ENCODE measurements at places on chromosomes 11 and 22. TPM values are rescaled to one million over a fixed set of nuclear protein-coding genes. Genes with fewer than 3 reads are reported as not detected.

The TMPRSS5 gene
- 0.54 TPM for total RNA-seq

The PKNOX2 gene
- total RNA-seq, result 6.4 TPM

The TAGLN gene
- total RNA-seq, result 9.5 TPM

The MIAT gene
- total RNA-seq, result 194 TPM

The SEZ6L gene
- total RNA-seq, result 96.7 TPM

GRCh38 chr11:119934267-119934666 lies 203.6 kb downstream of the TRIM29 start:
- no peak for DNase-seq

DNA sequence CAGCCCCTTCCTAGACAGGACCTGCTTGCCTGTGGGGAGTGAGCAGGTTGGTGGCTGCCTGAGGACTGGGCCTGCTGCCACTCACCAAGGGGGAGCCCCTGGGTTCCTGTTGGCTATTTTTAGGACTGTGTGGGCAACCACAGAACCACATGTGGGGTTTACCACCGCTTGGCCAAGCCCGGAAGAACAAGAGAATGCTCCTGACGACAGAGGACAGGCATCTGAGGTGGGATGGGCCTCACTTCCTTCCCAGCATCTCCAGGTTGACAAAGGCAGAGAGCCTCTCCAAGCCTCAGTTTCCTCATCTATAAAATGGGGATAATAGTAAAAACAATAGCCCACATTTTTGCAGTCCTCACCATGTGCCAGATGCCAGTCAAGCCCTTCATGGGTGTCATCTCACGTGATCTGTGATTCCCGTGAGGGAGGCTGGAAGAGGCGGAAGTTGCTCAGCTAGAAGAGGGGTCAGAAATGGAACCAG lies 43.6 kb downstream of the LRRC32 start:
- no peak for DNase-seq

- no peak for DNase-seq
These were observed 69.8 kb downstream of the TRIM29 start for GRCh38 chr11:120068114-120068573.

DNA sequence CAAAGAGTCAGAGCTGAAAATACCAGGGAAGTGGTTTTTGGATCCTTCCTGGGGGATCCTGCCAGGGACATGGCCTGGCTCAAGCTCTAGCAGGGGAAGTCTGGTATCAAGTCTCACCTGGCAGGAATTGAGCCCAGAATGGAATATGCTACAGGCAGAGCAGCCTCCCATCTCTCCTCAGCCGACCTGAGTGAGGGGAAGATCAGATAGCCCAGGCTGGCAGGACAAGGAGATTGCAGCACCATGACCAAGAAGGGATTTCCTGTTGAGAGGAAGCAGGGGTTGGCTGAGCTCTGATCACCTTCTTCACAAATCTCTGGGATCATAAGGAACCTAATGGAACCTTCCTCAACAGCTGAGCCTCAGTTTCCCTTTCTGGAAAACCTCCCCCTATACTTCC lies 13.0 kb downstream of the OAF start:
- no peak for DNase-seq

GRCh38 chr22:41273128-41273527 lies 12.9 kb downstream of the RANGAP1 start:
- DNase-seq, result no peak

GRCh38 chr11:64224151-64224890 lies 1.7 kb downstream of the TRPT1 start:
- no peak for DNase-seq

DNA sequence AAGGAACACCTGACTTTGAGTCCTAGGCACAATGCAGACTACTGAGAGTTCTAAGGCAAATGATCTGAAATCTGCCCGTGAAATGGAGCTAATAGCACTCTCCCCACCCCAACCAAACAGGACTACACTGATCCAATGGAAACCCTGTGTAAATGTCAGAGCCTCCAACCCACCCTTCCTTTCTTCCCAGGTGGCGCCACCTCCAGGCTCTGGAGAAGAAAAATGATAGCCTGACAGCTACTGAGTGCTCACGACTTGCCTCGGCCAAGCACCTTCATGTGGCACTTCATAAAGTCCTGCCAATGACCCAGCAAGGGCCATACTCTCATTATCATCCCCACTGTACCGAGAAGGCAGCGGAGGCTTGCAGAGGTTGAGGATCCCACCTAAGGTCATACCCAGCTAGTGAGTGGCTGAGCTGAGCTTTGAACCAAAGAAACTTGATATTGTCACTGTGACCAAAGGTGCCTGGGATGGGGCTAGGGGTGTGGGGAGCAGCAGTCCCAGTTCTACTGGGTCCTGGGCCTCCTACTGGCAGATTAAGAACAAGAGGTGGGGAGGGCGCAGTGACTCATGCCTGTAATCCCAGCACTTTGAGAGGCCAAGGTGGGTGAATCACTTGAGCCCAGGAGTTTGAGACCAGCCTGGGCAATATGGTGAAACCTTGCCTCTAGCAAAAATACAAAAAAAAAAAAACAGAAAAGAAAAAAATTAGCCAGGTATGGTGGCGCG lies 20.5 kb downstream of the TST start:
- DNase-seq, result no peak

GRCh38 chr11:78809931-78810541 lies 235.4 kb upstream of the NARS2 start:
- DNase-seq, result no peak

DNA sequence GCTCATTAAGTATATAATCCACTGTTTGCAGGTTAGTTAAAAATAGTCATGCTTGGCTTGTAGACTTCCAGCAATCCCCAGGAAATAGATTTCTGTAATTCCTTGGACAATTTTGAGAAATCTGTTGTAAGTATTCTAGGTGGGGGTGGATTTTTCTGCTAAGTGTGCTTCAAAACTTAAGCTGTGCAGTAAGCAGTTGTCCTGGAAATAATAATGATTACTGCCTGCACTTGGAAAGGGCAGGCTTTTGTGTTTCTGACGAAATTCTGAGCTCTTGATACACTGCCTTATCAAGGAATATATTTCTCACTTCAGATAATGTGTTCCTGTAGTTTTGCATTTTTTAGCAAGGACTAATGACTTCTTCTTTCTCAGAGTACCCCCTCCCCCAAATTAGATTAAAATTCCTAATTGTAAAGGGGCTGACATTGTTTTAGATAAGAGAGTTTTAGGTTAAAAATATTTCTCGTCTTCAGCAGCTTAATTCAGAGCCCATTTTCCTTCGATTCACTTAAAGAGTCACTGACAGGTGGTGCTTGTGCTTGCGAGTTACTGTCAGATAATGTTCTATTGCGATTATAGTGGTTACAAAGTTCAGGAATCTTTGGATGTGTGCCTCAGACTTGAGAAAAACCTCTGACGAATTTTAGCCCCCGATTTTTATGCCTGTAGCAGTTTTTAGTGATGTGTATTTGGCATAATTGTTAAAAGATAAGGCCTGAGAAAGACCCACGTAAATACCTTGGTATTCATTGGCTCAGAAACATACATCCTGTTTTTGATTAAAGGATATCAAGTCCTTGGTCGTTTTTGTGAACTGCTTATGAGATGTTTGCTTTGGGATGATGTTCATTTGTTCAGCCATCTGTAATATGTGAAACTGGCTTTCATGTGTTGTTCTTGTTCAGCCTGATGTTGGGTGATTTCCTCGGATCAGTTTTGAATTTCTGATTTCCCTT lies 120.5 kb downstream of the HIPK3 start:
- no peak for DNase-seq

DNA sequence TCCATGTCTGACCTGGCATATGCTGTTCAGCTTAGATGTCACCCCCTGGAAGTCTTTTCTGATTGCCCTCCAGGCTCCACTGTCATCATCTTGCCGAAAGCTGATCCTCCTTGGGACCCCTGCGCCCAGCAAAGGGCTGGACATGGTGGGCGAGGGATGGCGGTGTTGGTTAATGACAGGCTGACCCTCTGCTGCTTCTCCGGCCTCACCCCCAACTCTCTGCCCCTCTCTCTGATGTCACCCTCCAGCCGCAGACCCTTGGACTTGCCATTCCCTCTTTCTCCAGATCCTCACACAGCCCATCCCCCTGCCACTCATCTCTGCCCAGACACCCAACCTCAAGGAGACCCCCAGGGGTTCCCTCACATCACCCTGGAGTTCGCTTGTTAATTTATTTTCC lies 2.3 kb downstream of the EHBP1L1 start:
- no peak for DNase-seq

DNA sequence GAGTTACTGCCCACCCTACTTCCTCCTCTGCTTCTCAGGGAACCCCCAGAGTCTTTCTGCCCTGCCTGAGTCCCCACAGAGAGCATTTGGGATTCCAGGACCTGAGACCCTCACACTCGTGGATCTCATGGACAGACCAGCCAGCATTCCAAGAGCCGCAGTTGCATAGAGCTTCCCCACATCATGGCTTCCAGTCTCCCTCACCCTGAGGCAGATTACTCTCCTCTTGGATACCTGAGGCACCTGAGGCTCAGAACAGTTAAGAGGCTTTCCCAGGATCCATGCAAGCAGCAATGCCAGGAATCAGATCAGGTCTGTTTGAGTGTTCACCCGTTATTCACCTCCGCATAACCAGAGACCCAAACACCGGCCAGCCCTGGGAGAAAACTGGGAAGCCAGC lies 102.2 kb downstream of the TRIM29 start:
- DNase-seq, result no peak

DNA sequence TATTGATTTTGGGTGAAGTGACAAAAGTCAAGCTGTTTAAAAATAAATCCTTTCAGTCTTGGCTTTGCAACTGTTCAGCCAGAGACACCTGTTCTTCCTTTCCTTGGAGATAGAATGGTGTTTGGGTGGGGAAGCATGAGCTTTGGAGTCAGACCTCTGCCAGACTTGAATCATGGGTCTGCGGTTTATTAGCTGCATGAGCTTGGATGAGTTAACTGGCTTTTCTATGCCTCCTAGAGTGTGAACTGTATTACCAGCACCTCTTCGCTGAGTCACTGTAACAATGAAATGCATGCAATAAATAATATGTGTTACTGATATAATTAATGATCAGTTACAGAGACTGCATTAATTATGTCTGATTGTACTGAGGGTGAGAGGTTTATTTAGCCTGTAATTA lies 13.5 kb upstream of the MYEOV start:
- DNase-seq, result no peak

DNA sequence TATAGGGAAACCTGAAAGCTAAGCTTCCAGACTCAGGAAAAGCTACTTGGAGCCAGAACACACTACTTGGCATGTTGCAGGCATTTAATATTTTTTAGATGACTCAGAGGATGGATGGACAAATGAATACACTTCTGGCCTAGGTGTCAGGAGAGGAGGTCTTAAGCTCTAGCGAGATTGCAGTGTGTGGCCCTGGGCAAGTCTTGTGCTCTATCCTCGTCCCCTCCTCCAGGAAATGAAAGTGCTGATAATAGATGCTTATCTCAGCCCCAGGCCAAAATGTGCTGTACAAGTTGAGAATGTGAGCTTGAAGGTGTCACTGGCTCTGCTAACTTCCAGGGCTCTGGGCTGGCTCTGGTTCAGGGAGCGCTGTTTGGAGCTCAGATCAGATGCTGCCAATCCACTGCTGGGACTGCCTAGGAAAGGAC lies 136.3 kb downstream of the PKNOX2 start:
- no peak for DNase-seq

DNA sequence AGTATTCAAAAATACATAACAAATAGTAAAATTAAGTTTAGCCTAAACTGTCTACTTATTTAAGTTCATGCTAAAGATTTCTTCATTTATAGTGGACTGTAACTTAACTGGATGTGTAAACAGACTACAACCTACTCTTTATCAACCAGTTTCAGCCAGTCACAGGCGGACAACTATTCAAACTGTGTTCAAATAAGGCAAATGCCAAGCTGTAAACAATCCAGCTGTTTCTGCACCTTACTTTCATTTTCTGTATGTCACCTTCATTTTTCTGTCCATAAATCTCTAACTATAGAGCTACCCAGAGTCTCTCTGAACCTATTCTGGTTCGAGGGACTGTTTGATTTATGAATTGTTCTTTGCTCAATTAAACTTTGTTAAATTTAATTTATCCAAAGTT lies 992.8 kb downstream of the DLG2 start:
- no peak for DNase-seq

DNA sequence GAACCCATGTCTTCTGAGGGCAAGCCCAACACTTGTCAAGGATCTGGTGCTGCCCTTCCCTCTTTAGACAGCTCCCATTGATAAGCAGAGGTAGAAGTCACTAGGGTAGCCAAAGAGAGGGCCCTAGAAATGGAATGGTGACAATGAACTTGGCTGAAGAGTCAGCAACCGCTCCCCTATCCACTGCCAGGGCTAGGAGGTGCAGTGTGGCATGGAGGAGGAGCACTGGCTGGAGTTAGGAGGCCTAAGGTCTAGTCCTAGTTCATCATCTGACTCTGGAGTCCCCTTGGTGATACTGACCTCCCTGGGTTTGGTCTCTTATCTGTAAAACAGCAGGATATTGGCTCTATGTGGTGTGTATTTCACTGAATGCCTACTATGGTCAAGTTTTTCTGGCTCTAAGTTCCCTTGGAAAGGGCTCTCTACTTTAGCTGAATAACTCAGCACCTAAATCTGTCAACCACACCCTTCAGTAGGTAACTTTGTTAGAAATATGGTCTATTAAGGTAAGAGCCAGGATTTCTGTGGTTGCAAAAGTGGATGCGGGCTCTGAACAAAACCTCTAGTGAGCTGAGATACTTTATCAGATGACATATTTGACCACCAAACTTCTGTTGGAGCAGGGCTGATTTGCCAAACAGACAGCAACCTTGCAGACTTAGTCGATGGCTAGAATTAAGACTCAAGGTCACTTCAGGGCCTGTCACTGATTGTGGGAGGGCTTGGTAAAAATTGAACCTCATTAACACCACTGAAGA lies 10.5 kb downstream of the TIMP3 start:
- no peak for DNase-seq

DNA sequence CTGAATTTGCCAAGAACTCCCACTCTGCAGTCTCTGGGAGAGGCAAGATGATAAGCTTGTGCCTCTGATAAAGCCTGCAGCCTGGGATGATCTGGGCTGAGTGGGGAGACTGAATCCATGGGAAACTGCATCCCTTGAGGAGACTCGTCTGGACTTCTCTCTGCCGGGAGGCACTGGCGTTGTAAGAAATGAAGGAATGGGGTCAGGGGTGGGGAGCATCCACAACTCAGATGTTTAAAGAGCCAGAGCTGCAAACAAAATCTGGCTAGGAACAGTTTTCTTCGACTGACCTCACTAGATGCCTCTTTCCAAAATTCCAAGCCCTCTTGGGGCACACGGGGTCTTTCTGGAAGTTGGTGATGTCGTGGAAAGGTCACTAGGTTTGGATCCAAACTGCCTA lies 64.4 kb downstream of the SPON1 start:
- no peak for DNase-seq

DNA sequence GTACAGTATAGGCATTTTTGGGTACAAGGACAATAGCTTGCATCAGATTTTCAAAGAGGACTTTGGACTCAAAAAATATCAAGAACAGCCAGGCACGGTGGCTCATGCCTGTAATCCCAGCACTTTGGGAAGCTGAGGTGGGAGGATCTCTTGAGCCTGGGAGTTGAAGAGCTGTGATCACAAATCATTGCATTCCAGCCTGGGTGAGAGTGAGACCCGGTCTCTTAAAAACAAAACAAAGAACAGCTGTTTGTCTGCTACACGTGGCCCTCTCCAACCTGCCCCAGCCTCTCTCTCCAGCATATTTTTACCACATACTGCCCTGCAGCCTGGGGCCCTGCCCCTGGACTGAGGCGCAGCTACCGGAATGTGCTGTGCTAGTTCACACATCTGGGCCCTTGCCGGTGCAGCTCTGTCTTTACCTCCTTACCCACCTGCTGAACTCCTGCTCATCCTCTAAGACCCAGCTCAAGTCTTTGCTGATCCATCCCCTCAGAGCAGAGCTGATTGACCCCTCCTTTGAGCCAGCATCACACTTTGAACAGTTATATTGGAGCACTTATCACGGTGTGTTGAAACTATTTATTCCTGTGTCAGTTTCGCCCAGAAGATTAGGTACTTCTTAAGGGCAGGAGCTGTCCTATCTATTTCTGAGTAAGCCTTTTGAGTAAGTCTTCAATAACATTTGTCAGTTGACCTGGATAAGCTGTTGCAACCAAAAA lies 29.4 kb downstream of the GRIK4 start:
- no peak for DNase-seq

All from cerebellum (tissue), 4 donors.